ENCODE measurements at places on chromosomes 2 and 18. TPM values are rescaled to one million over a fixed set of nuclear protein-coding genes. Genes with fewer than 3 reads are reported as not detected.

The NAT8 gene
- not detected for polyA plus RNA-seq

The RESP18 gene
- not detected for polyA plus RNA-seq

The DPYSL5 gene
- polyA plus RNA-seq = not detected

The CDK5R2 gene
- polyA plus RNA-seq = not detected

The MYL1 gene
- polyA plus RNA-seq = not detected

The FOXI3 gene
- not detected for polyA plus RNA-seq

The FAHD2B gene
- polyA plus RNA-seq = 12.4 TPM

The HOXD8 gene
- not detected for polyA plus RNA-seq

The UGT1A9 gene
- polyA plus RNA-seq = not detected

The SERPINB10 gene
- not detected for polyA plus RNA-seq

The WDR35 gene
- polyA plus RNA-seq = 2.4 TPM

The C2orf66 gene
- not detected for polyA plus RNA-seq

The OSBPL6 gene
- not detected for polyA plus RNA-seq

The KLHL29 gene
- polyA plus RNA-seq = 0.95 TPM

The FAM124B gene
- 0.13 TPM for polyA plus RNA-seq

The UPP2 gene
- not detected for polyA plus RNA-seq

The REG3A gene
- polyA plus RNA-seq = not detected

The DYNC2LI1 gene
- polyA plus RNA-seq = 3.8 TPM

The ADD2 gene
- 15.9 TPM for polyA plus RNA-seq

The KCNF1 gene
- not detected for polyA plus RNA-seq

The IL36G gene
- polyA plus RNA-seq = not detected

The NEUROD1 gene
- not detected for polyA plus RNA-seq

The ABCG8 gene
- not detected for polyA plus RNA-seq

The DHRS9 gene
- polyA plus RNA-seq = 0.94 TPM

The GAREM1 gene
- polyA plus RNA-seq = not detected

The TEKT4 gene
- polyA plus RNA-seq = not detected

The ATP8B1 gene
- polyA plus RNA-seq = not detected

The KIF1A gene
- polyA plus RNA-seq = not detected

The NOL4 gene
- not detected for polyA plus RNA-seq

The TUBA4B gene
- not detected for polyA plus RNA-seq

The IL36B gene
- not detected for polyA plus RNA-seq

The COMMD1 gene
- polyA plus RNA-seq = 20.6 TPM

The USP37 gene
- polyA plus RNA-seq = 3.1 TPM

The DNAJC5G gene
- not detected for polyA plus RNA-seq

Measured in B cell (primary cell).